Stimulated activated CD4-positive, alpha-beta T cell treated with anti-CD3 and anti-CD28 coated beads, TNF-alpha, amount 100 ng/mL, for 24 hours (primary cell): ENCODE measurements at places on chromosomes 4 and X.
A peak's percentile ranks its signal among the peaks of the same experiment; 100 is the strongest.

DNA sequence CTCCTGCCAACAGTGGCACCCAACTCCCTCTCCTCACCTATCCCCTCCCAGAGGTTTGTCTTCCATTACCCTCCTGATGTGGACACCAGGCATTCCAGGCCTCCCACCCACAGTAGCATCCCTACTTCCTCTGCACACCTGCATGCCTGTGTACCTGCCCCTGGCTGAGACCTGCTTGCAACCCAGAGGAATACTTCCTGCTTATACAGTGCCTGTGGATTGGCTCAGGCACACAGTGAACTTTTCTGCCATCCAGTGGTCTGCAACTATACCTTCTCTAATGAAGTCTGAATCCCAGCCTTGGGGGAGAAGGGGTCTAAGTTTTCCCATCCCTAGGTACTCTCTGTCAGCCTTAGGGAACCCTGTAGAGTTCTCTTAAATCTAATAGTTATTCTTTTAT is 169.9 kb downstream of the IQCM start:
- no peak for DNase-seq

DNA sequence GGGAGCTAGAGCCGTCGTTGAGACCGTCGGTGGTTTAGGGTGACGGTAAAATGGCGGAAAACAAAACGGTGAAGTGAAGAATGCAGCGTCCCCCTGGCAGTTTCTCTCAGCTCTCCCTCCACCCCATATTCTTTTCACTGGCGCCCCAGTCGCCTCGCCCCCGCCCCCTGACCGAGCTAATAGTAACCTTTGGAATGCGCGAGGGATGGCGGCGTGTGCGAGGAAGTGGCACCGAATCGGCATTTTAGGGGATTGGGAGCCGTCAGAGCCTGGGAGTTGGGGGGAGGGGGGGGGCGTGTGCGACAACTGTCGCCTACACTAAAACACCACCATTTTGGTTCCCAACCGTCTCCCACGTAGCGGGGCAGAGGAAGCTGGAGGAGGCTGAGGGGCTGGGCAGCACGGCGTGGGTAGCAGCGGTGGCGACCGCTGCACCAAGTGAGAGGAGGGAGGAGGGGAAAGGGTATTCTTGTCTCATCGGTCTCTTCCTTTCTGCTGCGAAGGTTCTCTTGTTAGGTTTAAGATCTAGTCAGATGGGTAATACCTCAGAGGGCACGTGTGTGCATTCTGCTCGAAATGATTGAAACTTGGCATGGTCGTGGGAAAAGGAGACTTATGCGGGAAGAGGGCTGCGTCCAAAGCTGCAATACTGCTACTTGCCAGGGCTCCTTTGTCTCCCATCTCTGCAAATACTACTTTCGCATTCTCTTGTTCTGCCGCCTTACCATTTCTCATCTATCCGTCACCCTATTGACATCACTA is 840 bp downstream of the ZNF711 start:
- DNase-seq, result no peak

DNA sequence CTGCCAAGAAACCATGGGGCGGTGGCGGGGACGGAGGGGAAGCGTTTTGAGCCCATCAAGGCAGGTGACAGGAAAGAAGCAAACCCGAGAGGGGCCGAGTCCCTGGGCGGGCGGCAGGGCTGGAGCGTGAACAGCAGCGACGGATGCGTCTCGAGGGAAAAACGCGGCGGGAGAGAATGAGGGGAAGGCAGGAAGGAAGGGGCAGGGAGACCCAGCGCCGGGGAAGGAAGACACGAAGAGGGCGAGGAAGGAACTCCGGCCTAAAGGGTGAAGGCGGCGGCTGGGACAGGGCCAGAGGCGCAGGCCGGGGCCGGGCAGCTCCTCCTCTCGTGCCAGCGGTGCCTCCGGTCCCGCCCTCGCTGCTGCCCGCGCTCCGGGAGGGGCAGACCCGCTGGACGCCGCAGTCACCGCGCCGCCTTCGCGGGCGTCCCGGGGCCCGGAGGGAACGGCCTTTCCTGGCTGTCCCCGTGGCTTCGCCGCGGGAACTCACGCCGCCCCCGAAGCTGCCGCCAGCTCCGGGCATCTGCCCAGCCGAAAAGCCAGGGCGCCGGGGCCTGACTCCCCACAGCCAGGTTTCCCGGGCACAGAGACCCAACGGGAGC is 751 bp upstream of the RGS12 start:
- peak; percentile 25 for DNase-seq

GRCh38 chr4:29756966-29757365 is 963.2 kb upstream of the PCDH7 start:
- no peak for DNase-seq

- DNase-seq, result no peak
Observed at GRCh38 chr4:38381788-38382187, 282.2 kb upstream of the KLF3 start.

- DNase-seq, result no peak
Observed at GRCh38 chr4:88605736-88606135, 13.5 kb downstream of the HERC3 start.

DNA sequence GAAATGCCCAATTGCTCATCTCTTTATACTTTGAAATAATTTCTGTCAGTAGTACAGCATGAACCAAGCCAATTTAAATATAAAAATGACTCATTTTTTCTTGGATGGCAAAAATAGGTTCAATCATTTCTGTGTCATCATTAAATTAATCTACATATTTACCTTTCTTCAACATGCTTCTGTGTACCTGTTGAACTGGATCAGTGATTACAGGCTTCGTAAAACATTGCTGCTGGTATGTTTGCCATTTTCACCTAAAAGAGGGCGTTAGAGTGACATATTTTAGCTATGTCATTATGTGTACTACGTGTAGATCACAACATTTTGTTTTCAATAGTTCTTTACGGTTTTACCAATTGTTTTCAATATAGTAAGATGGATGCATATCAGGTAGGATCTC is 340.5 kb upstream of the MAOA start:
- no peak for DNase-seq

GRCh38 chr4:113858924-113859323 is 97.4 kb upstream of the CAMK2D start:
- DNase-seq, result no peak

DNA sequence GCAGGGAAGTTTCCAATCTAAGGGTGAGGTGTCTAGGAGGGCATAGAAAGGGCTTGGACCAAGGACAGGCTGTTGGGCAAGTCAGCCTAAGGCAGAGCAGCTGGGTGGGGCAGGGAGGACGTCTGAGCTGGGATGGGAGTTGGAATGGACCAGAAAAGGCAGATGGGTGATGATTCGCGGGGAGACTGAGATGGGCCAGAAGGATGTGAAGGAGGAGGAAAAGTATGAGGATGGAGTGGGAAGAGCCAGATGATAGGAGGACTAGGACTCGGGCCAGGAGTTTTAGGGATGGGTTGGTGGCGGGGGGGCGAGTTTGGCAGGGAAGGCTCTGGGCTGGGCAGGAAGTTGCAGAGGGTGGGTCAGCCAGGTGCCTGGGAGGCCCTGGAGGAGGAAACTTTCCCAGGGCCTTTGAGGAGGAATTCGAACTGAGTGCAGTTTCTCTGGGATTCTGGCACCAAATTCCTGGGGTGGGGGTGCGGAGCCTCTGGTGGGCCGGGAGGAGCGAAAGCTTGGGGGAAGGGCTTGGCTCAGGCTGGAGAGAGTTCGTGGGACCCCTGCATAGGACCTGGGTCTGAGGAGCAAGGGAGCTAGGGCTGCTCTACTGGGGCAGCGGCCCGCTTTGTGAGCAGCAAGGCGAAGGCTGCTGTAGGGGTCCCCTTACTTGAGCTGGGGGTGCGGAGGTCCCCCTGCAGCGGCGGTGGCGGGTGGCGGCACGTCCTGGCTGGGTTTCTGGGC is 8.7 kb upstream of the TIMP1 start:
- no peak for DNase-seq

- no peak for DNase-seq
Observed at GRCh38 chr4:67499799-67500198, 45.5 kb downstream of the CENPC start.

DNA sequence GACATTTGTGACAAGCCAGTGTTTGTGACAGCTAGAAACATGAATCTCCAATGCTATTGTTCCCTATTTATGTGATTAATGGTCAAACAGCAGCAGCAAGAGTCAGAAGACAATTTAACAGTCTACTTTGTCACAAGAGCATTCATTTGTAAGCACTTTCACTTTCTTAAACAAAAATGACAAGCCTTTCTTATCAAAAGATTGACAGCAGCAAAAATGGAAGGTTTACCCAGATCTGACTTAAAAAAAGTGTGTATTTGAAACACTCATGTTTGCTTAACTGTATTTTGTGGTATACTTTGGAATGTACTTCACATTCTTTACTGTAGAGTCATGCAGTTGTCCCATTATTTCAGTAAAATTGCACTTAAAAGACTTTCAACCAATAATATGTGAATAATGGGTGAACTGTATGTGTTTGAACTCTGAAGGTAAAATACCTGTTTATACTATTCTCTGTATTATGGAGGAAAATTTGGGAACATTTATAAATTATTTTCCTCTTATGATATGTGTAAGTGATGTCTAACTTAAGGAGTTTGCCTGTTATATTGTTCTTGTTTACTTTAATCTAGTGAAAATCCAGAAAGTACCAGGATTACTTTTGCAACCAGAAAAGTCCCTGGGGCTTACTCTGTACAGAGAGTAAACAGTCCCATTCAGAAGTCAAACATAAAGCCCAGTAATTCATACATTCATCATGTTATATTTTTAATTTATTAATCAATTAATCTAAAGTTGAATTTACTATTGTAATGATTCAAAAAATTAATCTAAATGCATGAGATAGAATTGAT is 314.9 kb upstream of the TRAM1L1 start:
- no peak for DNase-seq

GRCh38 chrX:131741103-131741581 is 197.3 kb downstream of the OR13H1 start:
- DNase-seq, result no peak

GRCh38 chrX:118577041-118577440 is 81.4 kb downstream of the DOCK11 start:
- no peak for DNase-seq

DNA sequence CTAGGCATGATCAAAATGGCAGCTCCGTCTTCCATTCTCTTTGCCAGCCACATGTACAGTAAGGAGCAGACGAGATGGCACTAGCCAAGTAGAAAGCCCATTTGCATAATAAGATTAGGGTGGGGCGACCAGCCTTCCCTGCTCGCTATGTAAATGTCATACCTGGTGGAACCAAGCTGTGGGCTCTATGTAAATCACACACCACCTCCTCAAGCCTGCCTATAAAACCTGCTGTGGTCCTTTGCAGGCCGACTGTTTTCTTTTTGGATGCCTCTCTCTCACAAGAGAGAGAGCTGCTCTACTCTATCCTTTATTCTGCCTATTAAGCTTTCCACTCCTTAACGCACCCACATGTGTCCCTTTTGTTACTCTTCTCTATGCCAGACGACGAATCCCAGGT is 1472.7 kb downstream of the ARAP2 start:
- DNase-seq, result no peak

- no peak for DNase-seq
Observed at GRCh38 chrX:72348247-72348979, 42.7 kb upstream of the CITED1 start.

GRCh38 chr4:38757945-38758600 is 24.7 kb downstream of the TLR10 start:
- DNase-seq, result no peak

DNA sequence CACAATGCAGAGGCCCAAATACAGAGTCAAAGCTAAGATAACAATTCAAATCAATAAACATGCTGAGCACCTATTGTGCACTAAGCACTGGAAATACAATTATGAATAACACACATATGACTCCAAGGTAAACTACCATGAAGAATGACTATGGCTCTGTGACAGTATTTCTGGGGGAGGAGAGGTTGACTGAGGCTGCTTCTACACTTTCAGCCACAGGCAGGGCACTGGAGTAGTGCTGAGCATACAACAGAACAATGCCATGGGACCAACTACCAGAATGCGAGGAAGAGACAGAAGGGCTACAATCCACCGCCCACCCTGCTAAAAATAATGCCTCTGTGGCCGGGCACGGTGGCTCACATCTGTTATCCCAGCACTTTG is 13.7 kb downstream of the TEC start:
- DNase-seq, result no peak

GRCh38 chr4:56448301-56448700 is 12.2 kb downstream of the PAICS start:
- no peak for DNase-seq

GRCh38 chr4:78591404-78591803 is 39.8 kb downstream of the ANXA3 start:
- no peak for DNase-seq

DNA sequence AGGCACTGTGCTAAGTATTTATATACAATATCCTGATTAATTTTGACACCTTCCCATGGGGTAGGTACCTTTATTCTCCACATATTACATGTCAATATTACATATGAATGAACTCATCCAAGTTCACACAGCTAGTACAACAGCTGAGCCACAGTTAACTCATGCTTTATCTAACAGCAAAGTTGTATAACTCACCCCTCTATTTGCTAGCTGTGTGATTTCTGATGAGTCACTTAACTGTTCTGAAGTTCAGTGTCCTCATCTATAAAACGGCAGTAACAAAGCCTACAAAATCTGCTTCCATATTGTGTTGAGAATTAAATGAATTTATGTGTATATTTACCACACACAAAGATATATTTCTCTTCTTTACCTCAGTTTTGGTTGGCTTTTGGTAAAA is 48.2 kb upstream of the KDR start:
- DNase-seq, result no peak

DNA sequence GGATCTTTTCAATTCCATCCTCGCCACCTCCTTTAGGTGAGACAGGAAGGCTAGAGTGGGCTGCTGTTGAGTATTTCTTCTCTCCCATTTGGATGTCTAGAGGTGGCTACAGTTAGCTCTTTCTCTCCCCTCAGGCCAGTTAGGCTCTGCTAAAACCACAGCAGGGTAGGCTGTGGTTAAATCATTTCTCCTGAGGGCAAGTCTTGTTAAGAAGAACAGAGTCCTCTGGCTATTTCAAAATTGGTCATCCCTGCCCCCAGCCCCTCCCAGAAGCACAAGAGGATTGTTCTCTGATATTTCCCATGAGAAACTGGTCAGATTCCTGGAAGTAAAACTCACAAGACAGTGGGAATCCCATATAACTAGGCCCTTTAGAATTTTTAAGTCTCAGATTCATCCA is 1359.5 kb downstream of the TECRL start:
- no peak for DNase-seq

DNA sequence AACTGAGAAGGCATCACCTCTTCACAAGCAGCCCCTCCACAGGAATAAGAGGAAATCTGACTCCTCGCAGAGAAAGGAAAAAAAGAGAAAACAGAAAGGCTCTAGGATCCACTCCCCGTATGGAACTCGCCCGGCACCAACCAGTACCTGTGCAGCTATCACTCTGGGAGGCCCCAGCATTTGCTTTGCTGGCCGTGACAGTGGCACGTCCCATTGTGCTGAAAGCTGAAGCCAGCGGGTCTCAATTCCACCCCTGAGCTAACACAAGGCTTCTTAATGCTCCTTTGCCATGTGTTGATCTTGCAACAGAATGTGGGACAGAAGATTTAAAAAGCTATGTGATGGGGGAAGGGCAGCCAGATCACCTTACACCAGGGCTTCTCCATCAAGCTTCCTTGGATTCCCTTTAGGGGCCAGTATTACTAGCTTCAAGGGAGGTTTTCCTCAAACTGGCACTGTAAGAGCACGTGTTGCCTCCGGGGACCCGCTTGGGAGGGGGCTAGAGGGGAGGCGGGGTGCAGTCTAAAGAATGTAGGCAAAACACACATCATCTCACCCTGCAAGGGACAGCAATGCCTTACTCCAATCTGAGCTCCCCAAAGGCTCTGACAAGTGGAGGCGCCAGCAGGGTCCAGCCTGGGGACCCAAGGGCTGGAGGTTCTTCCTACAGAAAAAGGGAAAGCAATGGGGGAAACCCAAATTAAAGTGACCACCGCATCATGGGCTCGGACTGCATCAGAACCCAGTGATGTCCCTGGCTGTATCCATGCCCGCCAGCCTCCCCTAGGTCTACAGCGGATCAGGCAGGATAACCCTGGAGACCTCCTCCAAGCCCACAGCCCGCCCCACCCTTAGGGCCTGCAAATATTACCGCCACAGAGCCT is 1.2 kb downstream of the USP46 start:
- no peak for DNase-seq
